Stimulated activated CD8-positive, alpha-beta memory T cell treated with anti-CD3 and anti-CD28 coated beads, Interleukin-7, amount 100 ng/mL, for 1 hour (primary cell): ENCODE measurements at places on chromosomes 3 and 15.

DNA sequence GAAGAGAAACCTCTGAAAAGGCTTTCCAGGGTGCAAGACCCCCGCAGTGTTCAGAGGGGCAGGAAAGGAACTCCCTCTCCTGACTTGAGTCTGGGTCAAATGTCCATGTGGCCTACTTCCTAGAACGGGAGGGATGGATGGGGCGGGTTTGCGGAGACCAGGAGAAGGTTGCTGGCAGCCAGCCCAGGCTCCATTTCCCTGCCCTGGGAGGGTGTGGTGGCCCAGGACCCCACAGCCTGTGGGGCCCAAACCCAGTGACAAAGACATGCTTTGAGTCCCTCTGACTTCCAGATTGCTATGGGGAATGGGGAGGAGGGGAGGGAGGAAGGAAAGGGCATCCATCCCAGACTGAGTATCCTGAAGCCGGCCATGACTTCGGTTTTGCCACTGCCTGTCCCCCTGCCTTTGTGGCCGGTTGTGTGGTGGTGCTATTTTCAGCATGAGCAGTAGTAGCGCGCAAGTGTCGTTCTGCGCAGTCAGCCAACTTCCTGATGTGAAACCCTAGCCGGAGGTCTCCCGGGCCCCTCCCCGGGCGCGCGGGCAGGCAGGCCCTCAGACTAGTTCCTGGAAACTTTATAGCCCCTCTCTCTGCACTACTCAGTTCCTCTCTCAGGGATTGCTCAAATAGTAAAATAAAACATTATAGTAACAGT, 24.4 kb downstream of the MAGEF1 start:
- no peak for DNase-seq

DNA sequence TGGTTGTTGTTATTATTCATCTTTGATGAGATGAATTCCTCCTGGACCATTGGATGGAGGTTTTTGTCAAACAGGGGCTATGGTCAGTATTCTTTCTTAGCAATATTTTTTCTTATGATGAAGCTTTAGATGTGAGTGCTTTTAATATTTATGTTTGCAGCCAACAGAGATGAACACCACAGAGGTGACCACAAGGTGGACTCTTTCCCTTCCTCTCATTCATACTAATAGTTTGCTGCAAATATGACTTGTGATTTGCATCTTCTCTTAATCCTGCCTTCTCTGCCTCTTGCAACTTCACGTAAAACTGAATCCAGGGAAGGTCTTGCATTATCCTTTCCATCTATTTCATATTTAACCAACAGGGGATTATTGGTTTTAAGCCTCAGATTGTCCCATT, 473.1 kb upstream of the UBE2E2 start:
- no peak for DNase-seq

DNA sequence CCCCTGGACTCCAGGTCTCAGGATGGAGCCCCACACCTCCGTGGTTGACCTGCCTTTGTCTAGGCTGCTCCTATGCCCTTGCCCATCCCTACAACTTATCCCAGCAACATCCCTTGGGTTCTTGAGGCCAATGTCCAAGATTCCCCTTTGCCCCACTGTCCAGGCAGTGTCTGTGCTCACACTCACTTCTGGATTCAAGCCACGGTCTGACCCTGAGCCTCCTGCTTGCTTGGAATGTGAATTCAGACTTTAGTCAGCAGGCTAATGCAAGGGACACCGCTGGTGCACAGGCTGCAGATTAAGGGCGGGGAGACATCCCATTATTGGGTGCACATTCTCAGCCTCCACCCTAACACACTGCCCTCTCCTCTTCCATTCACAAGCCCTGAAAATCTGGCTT, 154.1 kb downstream of the WNT5A start:
- no peak for DNase-seq

- no peak for DNase-seq
Observed at GRCh38 chr15:80698676-80699075, 3.6 kb downstream of the ABHD17C start.

- no peak for DNase-seq
Observed at GRCh38 chr3:97278506-97278905, 464.1 kb downstream of the EPHA6 start.
